ENCODE measurements at places on chromosomes 5 and 9.

DNA sequence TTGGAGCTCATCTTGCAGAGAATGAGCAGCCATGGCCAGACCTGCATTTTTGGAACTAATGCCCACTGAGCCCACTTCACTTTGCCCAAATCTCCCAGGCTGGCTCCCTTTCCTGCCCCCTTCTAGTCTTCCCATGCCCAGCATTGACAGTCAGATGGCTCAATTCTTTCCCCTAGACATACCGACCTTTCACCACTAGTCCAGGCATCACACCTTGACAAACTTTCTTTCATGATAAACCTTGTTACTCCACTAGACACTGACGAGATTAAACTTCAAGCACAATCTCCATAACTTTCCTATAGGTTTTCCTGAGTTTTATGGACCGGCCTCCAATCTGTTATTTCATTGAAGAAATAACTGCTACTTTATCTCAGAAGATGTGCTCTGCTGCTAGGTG is 47.8 kb upstream of the RAI14 start:
- H3K4me3 ChIP-seq: no peak overlapping the region
- peak overlapping the region; percentile 98 for H3K27ac ChIP-seq
- no peak for DNase-seq
- H3K36me3 ChIP-seq: no peaks in the 10 kb centered on the region

- H3K4me3 ChIP-seq: no peak overlapping the region
- peaks cover 8% of the 10 kb centered on the region for H3K36me3 ChIP-seq
- no peak overlapping the region for H3K27ac ChIP-seq
- no peaks in the 10 kb centered on the region for H3K4me1 ChIP-seq
These were observed 102.2 kb downstream of the PARP8 start for GRCh38 chr5:50768634-50769033.

DNA sequence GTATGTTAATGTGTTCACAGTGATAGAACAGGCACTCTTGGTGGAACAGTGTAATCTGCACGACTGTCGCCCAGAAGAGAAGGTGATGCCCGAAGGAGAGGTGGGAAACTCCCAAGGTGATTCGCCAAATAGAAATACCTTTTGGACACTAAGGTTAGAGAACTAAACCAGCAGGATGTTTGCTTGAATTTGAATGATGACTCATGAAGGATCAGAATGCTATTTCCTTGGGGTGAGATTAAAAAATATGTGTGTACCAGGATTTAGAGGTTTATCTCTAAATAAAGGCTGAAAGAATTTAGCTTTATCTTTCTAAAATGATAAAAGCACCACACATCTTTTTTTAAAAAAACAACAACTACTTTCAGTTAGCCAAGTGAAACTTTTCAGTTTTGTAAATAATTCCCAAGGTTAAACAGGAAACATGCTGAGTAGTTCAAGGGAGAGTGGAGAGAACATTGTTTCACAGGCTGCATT is 297.4 kb upstream of the TAS2R1 start:
- DNase-seq: peak; percentile 65
- H3K36me3 ChIP-seq: no peaks in the 10 kb centered on the region
- H3K27me3 ChIP-seq: no peaks in the 10 kb centered on the region
- peak overlapping the region; percentile 76 for H3K27ac ChIP-seq
- peaks cover 34% of the 10 kb centered on the region for H3K4me1 ChIP-seq

DNA sequence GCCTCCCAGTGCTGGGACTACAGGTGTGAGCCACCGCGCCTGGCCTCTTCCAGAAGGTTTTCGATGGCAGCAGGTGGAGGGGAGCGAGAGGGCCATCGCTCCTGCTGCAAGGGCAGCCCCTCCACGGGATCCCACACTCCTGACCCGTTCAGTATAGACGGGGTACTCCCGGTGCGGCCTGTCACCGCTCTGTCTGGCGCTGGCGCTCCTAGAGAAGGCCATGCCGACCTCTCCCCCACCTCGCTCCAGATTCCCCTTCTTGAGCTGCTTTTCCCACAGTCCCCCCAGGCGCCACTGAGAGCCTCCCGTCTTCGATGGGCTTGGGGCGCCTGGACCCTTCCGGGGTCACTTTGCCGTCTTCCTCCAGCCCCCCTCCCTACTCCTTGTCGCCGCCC is 4.3 kb upstream of the SQSTM1 start:
- peaks cover 29% of the 10 kb centered on the region for H3K4me1 ChIP-seq
- no peak overlapping the region for H3K27ac ChIP-seq
- peaks cover 38% of the 10 kb centered on the region for H3K36me3 ChIP-seq
- DNase-seq: no peak
- H3K27me3 ChIP-seq: no peaks in the 10 kb centered on the region

GRCh38 chr5:135212361-135213026 is 178.5 kb upstream of the PITX1 start:
- no peaks in the 10 kb centered on the region for H3K36me3 ChIP-seq
- DNase-seq: no peak
- H3K27me3 ChIP-seq: no peaks in the 10 kb centered on the region
- H3K4me1 ChIP-seq: peaks cover 29% of the 10 kb centered on the region

DNA sequence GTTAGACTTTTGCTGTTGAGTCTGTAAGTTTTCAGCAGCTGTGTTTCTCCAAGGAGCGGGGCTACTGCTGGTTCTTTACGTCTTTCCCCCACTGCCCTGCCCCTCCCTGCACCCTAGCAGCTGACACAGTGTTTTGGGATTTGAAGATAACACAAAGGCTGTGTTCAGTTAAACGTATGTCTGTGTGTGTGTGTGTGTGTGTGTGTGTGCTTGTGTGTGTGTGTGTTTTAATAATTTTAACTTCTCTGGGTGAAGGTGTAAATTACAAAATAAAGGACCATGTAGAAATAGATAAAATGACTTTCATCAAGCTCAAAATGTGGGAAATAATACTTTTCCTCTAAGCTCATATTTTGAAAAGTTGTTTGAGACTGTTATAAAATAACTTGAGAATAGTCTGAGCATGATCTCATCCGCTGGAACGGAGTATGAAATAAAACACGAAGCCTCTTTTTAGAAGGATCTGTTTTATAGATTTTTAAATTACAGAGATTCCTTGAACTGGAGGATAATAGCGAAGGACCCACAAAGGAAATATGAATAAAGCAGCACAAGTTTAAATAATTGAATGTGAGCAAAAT is 10.9 kb downstream of the ABL1 start:
- H3K27ac ChIP-seq: peak overlapping the region; percentile 93
- H3K4me3 ChIP-seq: no peak overlapping the region
- no peaks in the 10 kb centered on the region for H3K36me3 ChIP-seq
- DNase-seq: peak; percentile 70
- H3K27me3 ChIP-seq: no peaks in the 10 kb centered on the region
- peaks cover 51% of the 10 kb centered on the region for H3K4me1 ChIP-seq

Measured in SJSA1 (cell line).